ENCODE measurements at places on chromosomes 1 and 21.

- DNase-seq: no peak
Observed at GRCh38 chr1:201553496-201554189, 14.7 kb downstream of the NAV1 start.

GRCh38 chr1:208083715-208084085 is 160.5 kb downstream of the PLXNA2 start:
- DNase-seq: no peak

DNA sequence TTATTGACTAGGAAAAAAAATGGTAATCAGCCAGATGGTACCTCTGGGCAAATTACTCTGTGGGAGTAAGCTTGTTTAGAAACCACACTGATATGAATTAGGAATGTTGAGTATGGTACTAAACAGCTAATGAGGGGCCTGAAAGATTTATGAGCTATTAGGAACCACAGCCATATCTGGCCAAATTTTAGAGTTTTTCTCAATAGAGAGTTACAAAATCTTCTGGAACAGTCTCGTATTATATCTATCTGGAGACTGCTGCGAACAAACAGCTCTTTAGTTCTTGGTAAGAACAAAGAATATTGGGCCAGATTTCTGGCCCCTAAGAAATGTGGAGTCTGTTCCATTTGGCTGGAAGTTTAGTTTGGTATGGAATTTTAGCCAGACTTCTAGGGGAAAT is 4.9 kb upstream of the PODN start:
- no peak for DNase-seq

- no peak for DNase-seq
Observed at GRCh38 chr1:4407851-4408250, 246.6 kb upstream of the AJAP1 start.

GRCh38 chr1:238991765-238992495 is 394.4 kb upstream of the CHRM3 start:
- DNase-seq: no peak

DNA sequence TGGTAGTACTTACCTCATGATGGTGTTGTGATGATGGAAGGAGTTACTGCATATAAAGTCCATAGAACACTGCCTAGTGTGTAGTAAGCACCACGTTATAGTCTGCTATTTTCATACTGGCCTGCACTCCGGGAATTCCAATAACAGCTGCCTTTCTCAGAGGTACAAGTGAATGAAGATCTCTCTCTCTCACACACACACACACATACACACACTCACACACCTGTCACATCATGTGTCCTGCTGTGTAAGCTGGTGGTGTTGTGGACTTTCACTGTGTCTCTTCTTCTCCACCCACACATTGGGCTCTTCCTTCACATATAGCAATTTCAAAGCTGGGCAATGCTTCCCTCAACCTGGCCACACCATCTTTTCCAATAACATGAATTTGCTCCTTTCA is 33.4 kb upstream of the ST6GALNAC5 start:
- DNase-seq: no peak

GRCh38 chr21:25491267-25491666 is 116.0 kb downstream of the MRPL39 start:
- no peak for DNase-seq

- no peak for DNase-seq
Observed at GRCh38 chr1:229208481-229208880, 62.4 kb upstream of the RAB4A start.

DNA sequence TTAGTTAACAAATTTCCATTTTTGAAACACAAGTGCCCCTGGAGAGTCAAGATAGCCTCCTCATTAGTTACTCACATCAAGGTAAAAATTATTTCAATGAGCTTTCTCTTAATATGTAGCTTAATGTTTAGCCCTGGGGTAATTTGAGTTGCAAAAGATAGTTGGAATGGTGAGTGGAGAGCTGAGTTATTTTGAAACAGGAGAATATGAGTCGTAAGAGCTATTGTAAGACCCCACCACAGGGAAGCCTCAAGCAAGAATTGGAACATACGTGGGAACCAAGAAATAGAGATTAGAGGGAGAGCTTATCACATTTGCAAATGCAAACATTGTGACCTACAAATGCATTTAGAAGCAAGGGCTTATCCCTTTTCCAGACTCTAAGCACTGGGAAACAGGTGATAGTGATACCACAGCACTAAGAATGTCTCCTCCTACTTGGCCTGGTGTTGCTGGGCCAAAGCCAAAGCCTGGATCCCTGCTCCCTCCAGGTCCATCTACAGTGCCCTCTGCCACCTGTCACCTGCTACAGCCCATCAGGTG is 635.1 kb downstream of the PTPRC start:
- no peak for DNase-seq

- DNase-seq: no peak
Observed at GRCh38 chr1:109882288-109883245, 28.1 kb upstream of the CSF1 start.

DNA sequence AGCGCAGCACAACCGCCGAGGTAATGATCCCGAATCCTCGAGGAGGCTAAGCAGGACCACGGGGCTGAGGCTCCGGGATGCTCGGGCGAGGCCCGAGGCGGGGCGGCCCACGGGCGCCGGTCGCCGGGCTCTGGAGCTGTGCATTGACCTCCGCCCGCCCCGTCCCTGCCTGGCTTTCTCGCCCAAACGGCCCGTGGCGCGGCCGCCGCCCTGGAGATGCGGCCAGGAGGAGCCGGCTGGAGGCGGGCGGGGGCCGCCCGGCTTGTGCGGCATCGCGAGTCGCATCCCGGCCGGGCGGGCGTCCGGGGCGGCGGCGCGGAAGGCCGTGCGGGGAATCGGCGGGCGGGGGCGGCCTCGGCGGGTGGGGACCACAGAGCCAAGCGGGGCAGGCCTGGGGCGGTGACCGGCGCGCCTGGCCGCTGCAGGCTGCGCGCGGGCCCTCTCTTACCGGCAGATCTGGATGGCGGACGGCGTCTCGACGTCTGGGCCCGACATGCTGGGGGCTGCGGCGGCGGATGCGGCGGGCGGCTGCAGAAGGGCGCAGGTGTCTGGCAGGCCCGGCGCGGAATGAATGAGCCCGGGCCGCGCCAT is 663 bp downstream of the ACOT7 start:
- DNase-seq: no peak

DNA sequence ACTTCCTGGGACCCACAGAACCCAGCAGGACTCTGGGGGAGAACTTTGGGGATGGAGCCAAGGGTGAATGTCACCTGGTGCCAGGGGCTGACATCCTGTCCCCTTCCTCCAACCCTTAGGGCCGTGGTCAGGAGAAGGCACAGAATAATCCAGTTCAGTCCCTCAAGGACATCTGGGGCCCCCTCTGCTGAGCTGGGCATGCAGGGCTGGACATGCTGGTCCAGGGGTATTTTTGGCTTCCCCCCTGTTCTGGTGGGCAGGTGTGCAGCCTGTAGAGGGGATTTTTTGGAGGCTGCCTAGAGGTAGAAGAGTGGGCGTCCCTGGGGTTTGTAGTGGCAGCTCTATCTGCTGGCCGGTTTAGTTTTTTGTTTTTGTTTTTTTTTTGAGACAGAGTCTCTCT is 3.4 kb upstream of the CROCC start:
- no peak for DNase-seq

- no peak for DNase-seq
Observed at GRCh38 chr1:160197231-160197630, 6.9 kb downstream of the CASQ1 start.

GRCh38 chr1:168454211-168454815 is 89.5 kb downstream of the XCL2 start:
- DNase-seq: no peak

- DNase-seq: no peak
Observed at GRCh38 chr21:45040739-45041138, 33.6 kb upstream of the ADARB1 start.

GRCh38 chr1:37797750-37798345 is 4.2 kb downstream of the MANEAL start:
- no peak for DNase-seq

- no peak for DNase-seq
Observed at GRCh38 chr1:154463512-154463990, 38.5 kb upstream of the TDRD10 start.

- DNase-seq: no peak
Observed at GRCh38 chr1:6263716-6264115, 2.8 kb upstream of the GPR153 start.

DNA sequence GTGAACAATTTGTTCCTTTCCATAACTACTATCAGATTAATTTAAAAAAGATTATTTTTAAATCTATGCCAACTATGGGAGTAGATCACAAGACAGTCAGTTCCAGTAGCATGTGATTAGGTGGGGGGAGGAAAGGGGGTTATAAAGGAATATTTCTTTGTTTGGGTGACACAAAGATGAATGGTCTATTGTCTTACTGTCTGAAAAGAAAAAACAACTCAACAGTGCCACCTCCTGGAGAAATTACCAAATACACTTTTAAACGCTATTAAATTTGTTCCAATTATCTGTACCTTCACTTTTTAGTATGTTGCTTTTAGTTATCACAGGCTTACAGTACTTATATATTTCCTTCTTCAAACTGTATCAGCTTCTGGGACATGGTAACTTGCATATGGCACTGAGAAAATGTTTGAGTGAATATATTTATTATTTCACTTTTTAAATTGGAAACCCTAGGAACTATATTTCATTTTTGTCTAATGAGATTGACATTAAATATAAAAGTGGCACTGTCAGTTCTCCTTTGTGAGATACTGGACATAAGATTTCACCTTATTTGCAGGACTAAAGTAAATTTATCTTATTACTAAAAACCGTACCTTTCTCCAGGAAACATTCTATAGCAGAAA is 1.7 kb upstream of the SORT1 start:
- no peak for DNase-seq

- DNase-seq: no peak
Observed at GRCh38 chr21:29193901-29194300, 63.5 kb downstream of the MAP3K7CL start.

GRCh38 chr1:239337799-239338430 is 48.5 kb upstream of the CHRM3 start:
- DNase-seq: no peak

- no peak for DNase-seq
Observed at GRCh38 chr1:112743174-112744008, 28.3 kb upstream of the PPM1J start.

- no peak for DNase-seq
Observed at GRCh38 chr1:86912281-86912900, 1.5 kb downstream of the SELENOF start.

- no peak for DNase-seq
Observed at GRCh38 chr1:102640312-102640711, 468.0 kb downstream of the COL11A1 start.

DNA sequence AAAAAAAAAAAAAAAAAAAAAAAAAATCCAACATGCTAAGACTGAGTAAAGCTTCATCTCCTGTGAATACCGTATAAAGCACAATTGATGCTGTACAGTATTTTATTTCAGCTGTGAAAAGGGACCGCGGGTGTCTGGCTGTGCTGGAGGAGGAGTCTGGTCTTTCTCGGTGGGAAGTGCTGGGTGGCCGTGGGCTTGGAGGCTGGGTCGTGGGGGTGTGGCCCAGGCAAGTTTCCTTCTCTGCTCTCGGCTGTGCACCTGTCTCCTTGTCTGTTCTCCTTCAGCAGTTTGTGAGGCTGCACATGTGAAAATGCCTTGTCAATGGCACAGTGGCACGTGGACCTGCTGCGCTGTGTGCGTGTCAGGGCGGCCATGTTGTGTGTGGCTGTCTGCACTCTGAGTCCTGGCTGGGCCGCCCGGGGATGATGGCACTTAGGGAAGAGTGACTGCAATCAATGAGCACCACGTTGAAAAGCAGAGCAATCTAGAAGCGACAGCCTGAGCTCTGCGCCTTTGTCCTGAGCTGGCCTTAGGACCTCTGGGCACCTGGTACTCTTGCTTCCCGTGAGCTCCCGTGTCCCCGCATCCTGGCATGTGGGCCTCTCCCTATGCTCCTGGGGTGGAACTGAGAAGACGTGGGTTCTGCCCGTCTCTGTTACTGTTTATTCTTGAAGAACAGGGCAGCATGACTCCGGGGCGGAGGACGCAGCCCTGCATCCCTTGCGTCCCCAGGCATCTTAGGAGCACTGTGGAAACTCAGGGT is 14.5 kb downstream of the AGPAT3 start:
- DNase-seq: no peak

DNA sequence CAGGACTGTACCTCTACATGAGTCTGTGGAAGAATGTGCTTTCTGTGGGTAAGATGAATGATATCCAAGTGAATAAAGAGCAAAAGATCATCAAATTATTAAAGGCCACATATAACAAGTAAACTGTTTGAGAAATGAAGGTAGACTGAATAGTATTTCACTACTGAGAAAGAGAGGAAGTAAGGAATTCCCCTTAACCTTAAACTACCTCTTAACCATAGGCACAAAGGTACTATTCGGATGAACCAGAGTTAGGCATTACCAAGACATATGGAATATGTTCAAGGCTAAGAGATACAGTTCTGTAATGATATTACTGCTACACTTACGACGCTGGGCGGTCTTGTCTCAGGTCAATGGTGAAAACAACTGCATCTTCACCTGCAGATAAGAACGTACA is 25.5 kb downstream of the DCAF8 start:
- no peak for DNase-seq

GRCh38 chr1:207628776-207629175 is 16.2 kb upstream of the CR1L start:
- no peak for DNase-seq

GRCh38 chr21:46144464-46145070 is 10.8 kb downstream of the FTCD start:
- DNase-seq: no peak

DNA sequence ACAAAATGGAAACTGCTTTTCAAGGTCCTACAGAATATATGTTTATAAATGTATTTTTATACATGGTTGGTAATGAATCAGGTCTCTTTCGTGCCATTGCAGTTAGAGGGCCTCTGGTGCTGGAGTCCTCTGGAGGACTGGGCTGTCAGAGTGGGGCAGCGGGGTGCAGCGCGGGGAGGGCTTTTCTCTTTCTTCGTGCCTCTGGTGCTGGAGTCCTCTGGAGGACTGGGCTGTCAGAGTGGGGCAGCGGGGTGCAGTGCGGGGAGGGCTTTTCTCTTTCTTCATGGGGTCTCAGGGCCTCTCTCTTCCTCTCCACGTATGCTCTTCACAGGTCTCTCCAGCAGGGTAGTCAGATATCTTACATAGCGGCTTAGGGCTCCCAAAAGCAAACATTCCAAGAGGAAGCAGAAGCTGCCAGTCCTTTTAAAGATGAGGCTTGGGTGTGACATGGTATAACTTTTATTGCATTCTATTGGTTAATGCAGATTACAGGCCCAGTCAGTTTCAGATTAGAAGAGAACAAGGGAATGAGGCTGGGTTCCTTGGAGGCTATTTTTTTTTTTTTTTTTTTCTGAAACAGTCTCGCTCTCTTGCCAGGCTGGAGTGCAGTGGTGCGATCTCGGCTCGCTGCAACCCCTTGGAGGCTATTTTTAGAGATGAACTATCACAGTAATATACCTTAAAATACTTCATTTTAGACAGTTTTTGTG is 13.1 kb downstream of the SDCCAG8 start:
- no peak for DNase-seq

Data from right atrium auricular region (tissue), 2 donors.